ENCODE measurements at places on chromosomes 4 and X.
A peak's percentile ranks its signal among the peaks of the same experiment; 100 is the strongest.

DNA sequence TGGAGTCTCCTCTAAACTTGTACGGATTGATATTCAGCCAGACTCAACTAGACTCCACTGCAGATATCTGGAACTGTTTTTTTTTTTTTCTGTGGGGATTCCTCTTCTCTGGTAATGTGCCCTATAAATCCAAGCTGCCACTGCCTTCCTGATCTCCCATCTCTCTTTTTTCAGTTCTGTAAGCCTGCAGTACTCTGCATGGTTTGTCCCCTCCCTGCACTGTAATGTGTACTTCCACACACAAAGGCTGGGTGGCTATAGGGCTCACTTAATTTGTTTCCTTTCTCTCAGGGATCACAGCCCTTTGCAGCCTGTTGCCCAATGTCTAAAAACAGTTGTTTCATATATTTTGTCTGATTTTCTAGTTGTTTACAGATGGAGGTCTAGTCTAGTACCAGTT, 84.7 kb upstream of the RPA4 start:
- no peak for DNase-seq

DNA sequence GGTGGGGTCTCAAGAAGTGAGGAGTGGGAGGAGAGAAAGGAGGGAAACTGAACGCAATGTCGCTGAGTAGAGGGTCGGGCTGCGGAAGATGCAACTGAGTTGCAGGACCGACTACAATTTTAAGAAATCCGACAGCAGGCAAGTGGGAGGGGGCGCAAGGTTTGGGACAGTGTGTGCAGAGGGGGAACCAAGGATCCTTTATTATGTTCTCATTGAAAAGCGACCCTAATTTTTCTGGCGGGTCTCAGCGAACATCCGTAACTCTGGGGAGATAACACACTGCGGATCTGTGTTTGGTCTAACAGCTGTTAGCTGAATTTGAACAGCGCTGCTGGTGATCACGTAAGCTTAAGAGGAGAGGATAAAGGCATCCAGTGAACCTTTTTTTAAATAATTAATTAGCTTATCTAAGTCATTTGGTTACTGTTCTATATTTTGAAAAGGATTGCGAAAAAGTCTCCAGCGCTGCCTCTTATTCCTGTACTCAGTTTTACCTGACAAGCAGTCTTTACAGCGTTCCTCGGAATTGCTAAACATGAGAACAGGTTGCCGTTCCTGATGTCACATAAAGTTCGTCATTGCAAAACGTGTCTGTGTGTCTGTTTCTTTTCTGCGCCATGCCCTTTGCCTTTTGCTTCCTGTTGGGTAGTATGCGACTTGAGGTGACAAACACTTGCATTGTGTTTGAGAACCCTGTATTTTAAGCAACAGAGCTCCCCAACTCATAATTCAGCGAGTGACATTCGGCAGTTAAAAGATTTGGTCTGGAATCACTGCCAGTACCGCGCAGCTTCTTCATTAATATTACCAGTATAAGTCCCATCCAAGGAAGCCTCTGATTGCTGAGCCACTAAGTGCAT, 1.3 kb downstream of the HTR2C start:
- DNase-seq = no peak

DNA sequence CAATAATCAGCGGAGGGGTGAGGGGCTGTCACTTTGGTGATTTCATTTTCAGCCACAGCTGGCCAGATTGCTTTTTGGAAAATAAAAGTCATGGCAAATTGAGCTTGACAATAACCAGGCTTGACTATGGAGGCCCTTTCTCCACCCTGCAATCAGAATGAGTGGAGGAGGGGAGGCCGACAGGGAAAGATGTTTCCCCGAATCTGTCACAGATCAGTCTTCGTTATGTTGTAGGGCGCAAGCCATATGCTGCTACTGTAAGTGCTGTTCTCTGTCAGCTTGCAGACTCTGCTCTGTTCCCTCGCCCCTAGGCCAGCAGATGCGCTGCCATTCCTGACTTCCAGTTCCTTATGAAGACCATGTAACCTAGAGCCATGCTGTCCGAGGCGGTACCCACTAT, 114.1 kb downstream of the MGST2 start:
- no peak for DNase-seq

GRCh38 chr4:151329217-151330007, 4.0 kb upstream of the SH3D19 start:
- no peak for DNase-seq

- DNase-seq = no peak
Observed at GRCh38 chr4:130306566-130306965, 1210.6 kb downstream of the C4orf33 start.

DNA sequence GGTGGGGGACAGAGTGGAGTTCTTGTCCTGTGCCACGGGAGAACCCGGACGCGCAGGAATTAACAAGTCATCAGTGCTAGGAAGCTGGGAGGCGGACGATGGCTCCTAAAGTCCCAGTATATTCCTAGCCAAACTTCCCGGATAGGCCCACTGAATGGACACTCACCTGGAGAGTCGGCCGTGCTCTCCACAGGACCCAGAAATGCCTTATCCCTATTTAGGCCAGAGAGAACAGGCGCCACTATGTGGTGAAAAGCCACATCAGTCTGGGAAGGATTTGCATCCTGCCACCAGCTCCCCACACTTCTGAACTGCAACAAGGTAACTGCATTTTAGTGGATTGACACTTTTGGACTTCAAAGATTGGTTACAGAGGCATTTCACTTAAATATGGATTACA, 1.1 kb downstream of the CFAP299 start:
- peak; percentile 52 for DNase-seq

DNA sequence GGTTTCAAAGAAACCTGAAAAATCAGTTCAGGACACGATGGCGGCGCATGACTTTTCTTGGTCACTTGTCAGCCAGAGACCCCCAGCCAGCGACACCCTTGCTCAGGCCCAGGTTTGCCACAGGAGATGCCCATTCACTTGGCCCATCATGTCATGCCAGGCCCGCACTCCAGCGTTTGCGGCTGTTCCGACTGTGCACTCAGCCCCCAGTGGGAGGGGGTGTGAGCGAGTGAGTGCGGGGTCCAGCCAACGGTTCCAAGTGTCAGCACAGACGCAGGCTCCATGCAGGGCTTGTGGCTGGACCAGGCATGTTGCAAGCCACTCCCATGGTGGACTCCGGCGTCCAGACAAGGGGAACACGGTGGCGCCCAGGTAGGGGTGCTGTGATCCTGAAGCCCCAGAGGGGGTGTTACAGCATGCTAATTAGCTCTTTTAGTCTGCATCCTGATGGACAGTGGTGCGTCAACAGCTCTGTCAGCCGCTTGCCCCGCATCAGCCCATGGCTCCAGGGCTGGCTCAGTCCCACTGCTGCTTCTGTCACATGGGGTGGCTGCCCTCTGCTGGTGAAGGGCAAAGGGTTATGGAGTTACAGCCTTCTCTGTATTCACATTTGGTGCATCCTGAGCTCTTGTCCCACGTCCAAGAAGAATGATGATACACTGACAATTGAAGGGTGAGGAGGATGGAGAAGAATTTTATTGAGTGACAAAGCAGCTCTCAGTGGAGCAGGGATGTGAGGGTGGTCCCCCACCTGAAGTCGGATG, 3.7 kb upstream of the MAEA start:
- peak; percentile 1 for DNase-seq

DNA sequence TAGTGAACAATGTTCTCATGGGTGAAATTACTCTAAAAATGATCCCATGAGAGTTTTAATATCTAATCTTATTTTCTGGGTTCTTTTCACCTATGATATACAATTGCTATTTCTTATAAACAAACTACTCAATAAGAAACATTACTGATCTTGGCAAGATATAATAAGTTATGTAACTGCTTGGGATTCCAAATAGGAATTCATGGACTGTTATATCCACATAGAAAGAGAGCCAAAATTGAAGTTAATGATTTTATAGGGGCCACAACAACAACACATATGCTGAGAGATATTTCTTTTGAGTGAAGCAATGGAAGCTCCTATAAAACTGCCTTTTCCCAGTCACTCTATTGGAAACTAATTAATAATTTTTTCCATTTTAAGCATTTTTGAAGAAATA, 90.4 kb upstream of the TLL1 start:
- no peak for DNase-seq

- DNase-seq = no peak
Observed at GRCh38 chr4:7414046-7414445, 20.7 kb downstream of the PSAPL1 start.

DNA sequence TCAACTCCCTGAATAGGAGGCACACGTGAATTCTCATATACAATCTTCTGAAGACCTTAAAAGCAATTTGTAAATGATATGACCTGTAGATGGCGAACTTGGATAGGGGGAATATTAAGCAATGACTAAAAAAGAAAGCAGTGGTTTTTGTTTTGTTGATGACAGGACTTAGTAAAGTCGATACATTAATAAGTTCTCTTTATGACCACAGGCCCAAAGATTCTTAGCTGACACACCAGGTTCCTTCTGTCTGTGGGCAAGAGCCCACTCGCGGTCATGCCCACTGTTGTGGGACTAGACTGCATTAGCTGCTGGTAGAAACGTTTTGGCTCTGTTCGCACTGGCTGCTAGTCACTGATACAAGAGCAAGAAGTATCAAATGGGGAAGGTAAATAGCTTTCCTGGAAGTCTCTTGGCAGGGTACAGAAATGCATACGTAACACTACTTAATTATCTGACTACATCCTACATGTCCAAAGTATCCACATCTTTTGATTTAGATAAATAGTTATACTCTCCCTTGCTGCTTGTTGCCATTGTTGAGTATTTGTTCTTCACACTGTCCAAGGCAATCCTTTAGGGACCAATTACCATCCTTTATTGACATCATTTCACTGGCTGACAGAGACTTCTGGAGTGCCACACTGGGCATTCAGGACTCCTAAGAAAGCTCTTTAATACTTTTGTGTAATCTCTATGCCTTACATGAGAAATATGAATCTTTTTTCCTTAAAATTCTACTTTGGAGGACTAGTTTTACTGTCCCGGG, 31.0 kb downstream of the ALPK1 start:
- peak; percentile 28 for DNase-seq

DNA sequence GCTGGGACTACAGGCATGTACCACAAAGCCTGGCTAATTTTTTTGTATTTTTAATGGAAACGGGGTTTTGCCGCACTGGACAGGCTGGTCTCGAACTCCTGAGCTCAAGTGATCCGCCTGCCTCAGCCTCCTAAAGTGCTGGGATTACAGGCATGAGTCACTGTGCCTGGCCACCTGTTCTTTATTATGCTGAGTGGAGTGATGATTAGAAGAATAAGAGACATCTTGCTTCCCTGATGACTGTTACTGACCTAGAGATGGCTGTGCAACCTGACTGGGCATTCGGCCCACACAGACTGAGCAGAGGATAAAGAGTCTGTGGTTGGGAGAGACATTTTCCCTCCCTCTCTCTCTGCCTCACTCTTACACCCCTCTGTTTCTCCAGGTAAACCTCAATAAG, 56.7 kb downstream of the SPINK2 start:
- no peak for DNase-seq

- DNase-seq = no peak
Observed at GRCh38 chrX:100980608-100981497, 11.3 kb downstream of the ARL13A start.

DNA sequence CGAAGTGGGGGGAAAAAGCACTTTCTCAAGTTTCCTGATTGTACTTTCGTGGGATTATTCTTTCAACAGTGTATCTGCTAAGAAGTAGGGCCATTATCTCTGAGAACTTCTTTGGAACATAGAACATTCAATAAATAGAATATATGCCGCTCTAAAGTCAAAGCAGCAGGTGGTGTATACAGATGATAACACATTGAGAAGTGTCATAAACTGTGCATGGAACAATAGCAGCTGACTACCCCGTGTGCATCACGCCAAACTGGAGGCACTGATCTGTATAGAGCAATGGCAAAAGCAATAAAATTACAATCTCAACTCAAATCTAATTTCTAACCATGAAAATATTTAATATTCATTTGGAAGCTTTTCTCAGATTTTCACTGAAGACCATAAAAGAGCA, 175.3 kb downstream of the DCTD start:
- no peak for DNase-seq

DNA sequence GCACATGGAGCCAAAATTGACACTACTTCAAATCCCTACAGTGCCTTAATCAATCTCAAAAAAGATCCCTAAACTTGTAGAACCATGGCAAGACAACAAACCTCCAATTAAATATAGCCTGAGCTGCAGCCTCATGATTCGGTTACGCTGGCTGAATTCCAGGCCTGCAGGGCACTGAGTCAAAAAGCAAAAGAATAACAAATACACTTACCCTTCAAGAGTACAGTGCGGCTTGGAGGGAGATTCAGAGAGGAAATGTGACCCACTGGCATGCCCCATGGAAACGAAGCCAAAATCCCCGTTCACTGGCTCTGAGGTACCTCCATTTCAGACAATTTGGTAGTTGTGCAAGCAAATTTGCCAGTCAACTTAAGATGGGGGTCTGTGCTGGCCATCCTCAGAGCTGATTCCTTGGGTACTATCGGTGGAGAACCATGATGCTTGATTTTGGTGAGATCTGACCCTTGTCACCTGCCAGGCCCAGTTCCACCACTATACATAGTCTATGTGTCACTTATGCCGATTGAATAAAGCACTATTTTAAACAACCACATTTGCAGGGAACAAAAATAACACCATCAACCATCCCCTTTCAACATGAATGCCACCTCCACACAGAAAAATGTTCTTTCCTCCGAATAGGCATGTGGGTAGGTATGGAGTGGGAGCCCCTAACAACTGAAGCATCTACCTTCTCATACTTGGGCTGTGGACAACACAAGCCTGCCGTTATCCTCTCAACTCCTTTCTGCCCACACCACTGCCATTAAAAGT, 2.1 kb downstream of the C4orf54 start:
- DNase-seq = no peak

DNA sequence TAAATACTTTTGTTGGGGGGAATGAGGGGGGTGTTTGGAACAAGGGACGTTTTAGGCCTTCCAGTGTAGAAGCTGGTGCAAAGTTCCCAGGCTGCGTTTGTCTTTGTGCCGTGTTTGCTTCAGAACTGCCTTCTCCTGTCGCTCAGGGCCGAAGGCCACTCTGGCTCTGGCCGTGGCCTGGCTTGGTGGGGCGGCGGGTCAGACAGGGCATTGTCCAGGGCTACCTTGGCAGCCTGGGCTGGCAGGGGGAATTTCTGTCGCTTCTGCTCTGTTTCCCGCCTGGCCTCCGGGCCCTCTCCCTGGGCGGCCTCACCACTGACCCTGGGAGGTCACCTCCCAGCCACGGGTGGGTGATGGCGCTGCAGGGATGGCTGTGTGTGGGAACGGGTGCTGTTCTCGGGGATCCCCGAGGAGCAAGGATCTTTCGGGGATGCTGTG, 140.0 kb downstream of the COL4A6 start:
- no peak for DNase-seq

DNA sequence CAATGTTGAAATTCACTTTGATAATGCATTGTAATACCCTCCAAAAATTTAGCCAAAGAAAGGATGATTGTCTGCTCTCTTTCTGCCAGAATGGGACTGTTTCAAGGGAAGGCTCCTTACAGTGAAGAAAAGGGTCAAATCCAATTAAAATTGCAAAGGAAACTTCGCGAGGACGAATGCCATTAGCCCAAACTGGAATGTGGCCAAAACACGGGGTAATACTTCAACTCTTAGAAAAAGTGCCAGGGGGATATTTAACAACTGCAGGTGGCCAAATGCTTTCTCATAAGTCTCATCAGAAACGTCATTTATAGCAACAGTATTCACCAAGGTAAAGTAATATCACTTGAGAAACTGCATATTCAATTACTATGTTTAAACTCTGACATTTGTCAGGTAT, 29.0 kb downstream of the NKX3-2 start:
- DNase-seq = no peak

Measured in SHP77 (cell line).